ENCODE measurements at places on chromosomes 6 and 20.
A peak's percentile ranks its signal among the peaks of the same experiment; 100 is the strongest.

DNA sequence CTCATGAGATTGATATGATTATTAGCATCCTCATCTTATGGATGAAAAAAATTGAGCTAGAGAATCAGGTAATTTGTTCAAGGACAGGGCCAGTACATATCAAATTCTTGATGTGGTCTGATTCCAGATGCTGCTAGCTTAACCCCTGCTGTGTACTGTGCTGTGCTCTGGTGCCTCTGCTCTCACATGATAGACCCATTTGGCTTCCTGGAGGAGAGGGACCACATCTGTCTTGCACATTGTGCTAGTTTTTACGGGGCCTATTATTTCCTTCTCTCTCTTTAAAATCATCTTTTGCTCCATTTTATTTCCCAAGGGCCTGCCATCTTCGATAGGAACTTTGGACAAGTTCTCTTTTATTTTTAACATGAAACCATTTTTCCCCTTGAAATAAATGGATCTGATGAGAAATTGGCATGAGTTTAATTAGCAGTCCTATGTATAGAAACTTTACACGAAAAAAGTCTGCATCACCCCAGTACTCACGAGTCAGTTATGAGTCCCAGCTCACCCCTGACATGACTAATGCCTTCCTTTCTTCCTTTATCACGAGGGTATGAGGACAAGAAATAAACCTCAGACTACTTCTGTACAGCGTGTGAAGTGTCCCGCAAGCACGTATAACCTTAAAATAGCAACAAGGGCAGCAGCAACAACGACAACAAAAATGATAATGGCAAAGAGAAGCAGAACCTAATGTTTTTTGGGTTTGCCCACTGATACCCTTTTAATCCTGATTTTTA, 26.5 kb downstream of the CD109 start:
- DNase-seq = no peak

GRCh38 chr6:45986746-45987274, 28.9 kb downstream of the CLIC5 start:
- no peak for DNase-seq

DNA sequence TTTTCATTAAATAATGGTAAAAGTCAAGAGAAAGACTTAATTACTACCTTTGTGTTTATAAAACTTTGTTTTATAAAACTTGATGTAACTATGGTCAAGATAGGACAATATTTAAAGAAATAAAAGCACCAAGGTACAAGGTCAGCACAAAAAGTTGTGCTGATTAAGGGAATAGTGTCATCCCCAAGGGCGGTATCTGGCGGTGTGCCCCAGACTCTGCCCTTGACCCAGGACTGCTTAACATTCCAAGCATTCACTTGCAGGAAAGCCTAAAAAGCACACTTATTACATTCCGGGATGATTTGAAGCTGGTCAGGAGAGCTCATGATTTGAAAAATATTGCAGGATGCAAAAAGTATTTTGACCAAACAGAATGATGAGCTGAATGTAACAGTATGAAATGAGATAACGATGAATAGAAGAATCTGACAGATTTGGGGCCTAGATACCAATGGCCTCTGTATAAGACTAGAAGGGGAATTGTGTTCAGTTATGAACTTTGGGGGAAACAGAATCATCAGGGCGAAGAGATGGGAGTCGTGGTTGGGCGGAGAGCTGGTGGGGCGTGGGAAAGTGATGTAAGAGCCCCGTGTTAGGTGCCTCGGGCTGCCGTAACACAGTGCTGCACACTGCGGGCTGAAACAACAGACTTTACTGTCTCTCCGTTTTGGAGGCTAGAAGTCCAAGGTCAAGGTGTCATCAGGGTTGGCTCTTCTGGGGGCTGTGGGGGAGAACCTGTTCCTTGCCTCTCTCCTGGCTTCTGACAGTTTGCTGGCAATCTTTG, 77.2 kb downstream of the CDC5L start:
- DNase-seq = no peak

GRCh38 chr20:45933266-45934045, 1.0 kb upstream of the PCIF1 start:
- peak; percentile 86 for DNase-seq

DNA sequence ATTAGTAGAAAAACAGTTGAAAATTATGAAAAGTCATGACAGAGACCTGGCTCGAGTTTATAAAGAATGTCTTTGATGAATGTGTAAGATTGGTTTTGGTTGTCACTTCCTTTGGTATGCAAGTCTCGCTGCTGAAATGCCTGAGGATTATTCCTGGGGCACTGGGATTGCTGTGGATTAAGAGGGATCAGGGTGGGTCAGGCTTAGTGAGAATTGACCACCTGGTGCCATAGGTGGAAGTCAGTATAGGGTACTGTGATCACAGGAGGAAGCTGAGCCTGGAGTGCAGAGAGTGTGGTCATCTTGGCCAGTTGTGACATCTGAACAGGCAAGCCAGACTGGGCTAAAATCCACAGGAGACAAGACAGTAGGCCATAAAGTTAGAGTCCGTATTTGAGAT, 34.9 kb downstream of the CEP43 start:
- no peak for DNase-seq
